ENCODE measurements at places on chromosomes 16 and 17. TPM values are rescaled to one million over a fixed set of nuclear protein-coding genes. Genes with fewer than 3 reads are reported as not detected.

DNA sequence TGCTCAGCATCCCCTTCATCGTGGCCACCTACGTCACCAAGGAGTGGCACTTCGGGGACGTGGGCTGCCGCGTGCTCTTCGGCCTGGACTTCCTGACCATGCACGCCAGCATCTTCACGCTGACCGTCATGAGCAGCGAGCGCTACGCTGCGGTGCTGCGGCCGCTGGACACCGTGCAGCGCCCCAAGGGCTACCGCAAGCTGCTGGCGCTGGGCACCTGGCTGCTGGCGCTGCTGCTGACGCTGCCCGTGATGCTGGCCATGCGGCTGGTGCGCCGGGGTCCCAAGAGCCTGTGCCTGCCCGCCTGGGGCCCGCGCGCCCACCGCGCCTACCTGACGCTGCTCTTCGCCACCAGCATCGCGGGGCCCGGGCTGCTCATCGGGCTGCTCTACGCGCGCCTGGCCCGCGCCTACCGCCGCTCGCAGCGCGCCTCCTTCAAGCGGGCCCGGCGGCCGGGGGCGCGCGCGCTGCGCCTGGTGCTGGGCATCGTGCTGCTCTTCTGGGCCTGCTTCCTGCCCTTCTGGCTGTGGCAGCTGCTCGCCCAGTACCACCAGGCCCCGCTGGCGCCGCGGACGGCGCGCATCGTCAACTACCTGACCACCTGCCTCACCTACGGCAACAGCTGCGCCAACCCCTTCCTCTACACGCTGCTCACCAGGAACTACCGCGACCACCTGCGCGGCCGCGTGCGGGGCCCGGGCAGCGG lies 3.2 kb downstream of the UTS2R start:
- no peak for DNase-seq

GRCh38 chr17:15239491-15239890 lies 25.6 kb downstream of the PMP22 start:
- DNase-seq, result no peak

The ZNF598 gene
- 15.2 TPM for total RNA-seq

GRCh38 chr16:57624044-57624688 lies 4.3 kb upstream of the ADGRG1 start:
- DNase-seq, result no peak

- peak; percentile 51 for DNase-seq
Observed at GRCh38 chr16:86942151-86943051, 364.1 kb downstream of the FOXL1 start.

- DNase-seq, result no peak
Observed at GRCh38 chr16:75787440-75787839, 61.1 kb upstream of the CPHXL start.

GRCh38 chr16:75053791-75054555 lies 55.1 kb downstream of the ZNRF1 start:
- DNase-seq, result peak; percentile 75

DNA sequence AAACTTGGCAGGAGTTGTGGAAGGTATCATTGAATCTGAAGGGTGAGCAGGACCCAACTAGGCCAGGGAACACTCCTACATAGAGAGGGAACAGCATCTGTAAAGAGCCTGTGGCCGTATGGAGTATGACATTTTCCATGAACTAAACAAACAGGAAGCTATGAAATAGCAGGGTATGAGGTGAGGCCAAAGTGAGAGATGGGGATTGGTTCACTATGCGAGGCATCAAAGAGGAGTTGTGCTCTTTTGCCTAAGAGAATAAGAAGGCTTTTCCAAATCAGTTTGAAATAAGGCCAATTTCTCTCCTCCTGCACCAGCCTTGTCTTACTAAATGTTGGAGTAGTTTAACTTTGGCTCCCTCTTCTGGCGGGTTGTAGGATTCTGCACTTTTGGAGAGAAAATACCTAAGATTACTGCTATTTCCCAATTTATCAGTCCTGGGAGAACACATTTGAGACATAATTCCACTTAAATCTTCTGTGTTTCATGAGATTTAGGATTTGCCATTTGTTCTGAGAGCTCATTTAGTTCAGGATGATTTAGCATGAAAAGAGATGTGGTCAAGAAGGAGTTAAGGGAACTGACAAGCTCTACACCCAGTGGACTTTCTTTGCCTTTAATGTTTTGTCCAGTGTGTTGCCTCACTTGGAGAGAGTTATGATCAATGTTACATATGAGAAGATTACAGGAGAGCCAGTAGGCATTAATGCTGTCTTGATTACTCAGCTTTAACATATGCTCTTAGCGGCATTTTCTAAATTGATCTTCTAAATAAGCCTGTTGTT lies 55.4 kb downstream of the TNRC6C start:
- peak; percentile 93 for DNase-seq

The ADAM11 gene
- total RNA-seq, result 0.72 TPM

- peak; percentile 42 for DNase-seq
Observed at GRCh38 chr16:28326881-28327610, 34.7 kb downstream of the SBK1 start.

The EFNB3 gene
- 2.3 TPM for total RNA-seq

- peak; percentile 84 for DNase-seq
Observed at GRCh38 chr17:62627219-62627903, at the start of gene MRC2. Gene MRC2 (plus strand): TSS chr17:62627670. CDS start chr17:62627803, 133 bp downstream.

DNA sequence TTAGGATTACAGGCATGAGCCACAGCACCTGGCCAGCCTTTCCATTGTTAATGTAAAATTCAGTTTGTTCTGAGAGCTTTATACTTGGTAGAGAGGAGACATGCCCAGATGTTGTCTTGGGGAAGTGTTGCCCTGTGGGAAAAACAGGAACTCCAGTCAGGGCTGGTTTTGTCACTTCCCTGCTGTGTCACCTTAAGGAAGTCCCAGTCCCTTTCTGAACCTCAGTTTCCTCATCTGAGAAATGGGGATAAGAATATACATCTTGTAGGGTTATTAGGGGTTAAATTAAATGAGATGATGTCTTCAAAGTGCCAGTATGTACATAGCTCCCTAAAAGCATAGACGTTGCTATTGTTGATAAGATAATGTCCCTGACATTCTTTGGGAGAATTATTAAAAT lies 25.3 kb downstream of the CLEC16A start:
- no peak for DNase-seq

- DNase-seq, result no peak
Observed at GRCh38 chr17:81803728-81804558, at the start of gene GCGR. Gene GCGR (plus strand): TSS chr17:81804150. CDS start chr17:81809019, 4,869 bp downstream.
